ENCODE measurements at places on chromosomes 11 and 22.

GRCh38 chr11:73291781-73292524, 16.1 kb upstream of the ARHGEF17 start:
- DNase-seq, result no peak

DNA sequence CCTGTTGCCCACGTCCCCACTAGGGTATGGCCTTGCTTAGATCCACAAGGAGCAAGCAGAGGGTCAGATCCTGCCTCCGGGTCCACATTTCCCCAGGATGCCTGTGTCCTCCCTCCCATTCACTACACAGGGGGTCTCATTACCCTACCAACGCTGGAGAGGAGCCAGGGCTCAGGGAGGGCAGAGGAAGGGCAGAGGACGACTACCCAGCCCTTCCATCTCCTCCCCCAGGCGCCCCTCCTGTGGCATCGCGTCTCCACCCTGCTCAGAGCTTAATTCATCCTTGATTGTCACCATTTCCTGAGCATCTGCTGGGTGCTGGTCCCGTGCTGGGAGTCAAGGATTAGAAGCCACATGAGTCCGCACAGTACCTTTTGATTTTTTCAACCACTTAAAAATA, 5.0 kb downstream of the NFAM1 start:
- DNase-seq, result no peak

DNA sequence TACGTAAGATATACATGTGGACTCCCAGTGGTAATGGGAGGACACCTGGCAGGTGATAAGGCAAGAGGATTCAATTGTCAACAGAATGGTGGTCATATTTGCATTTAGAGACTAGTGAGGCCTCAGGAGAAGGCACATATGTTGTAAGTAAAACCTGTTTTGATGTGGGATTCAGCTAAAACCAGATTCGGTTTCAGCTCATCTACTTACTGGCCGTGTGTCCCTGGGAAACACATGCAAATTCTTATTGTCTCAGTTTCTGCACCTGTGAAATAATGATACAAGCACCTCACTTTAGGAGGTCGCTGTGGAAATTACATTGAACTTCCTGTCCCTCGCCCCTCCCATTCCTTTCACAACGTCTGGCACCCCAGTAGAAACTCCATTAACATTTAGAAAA, 78.9 kb upstream of the FIBIN start:
- DNase-seq, result no peak

- DNase-seq, result peak; percentile 55
These were observed 282.3 kb downstream of the TTC28 start for GRCh38 chr22:28397306-28397705.

GRCh38 chr11:128498721-128499245, 88.6 kb downstream of the ETS1 start:
- no peak for DNase-seq

DNA sequence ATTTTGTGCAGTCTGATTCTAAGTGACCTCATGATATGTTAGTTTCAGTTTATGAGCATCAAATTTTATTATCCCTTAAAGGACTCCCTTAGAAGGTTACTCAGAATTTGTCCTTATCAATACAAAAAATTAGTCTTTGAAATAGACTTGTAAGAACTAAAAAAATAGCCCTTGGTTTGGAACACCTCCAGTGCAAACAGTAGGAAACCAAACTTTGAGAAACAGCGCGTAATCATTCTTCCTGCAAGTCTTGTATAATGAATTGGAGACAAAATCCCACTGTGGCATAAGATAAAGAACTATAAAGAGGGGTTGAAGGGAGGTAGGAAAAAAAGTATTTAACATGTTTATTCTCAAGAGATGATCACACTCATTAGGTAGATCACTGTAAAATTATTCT, 10.8 kb upstream of the MSANTD4 start:
- DNase-seq, result no peak

DNA sequence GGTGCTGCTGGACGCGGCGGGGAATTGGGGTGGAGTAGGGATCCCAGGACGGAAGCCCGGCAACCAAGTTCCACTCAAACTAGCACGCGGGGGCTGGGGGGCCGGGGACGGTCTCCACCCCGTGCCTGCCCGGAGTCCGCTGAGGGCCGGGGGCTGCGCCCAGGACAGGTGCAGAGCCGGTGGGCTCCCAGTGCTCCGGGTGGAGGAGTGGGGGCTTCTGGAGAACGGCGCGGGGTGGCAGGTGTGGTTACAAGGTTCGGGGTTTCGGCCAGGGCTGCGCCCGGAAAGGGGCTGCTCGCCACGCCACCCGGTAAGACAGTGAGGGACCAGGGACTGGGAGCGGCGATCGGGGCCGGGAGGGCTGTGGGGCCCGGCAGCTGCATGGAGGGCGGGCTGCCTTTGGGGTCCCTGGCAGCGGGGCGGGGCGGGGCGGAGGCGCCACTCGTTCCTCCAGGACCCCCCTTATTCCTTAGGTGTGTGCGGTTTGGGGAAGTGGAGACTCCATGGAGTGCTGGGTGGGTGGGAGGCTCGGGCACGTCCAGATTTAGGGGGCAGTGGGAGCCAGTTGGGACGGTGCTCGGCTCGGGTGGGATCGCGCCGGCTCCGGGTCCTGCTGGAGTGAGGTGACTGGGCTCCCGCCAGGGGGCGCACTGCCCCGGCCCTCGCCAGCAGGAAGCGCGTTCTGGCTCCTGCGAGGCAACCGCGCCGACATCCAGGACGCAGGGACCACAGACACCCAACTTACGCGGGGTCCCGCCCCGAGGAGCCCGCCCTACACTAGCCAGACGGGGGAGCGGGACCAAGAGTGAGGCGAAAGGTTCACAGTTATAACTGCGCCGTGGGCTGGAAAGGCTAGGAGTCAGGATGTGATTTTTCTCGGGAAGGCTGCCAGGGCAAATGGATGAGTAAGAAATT, 868 bp downstream of the TSPAN18 start:
- DNase-seq, result peak; percentile 76

GRCh38 chr22:44740307-44740706, 12.1 kb upstream of the ARHGAP8 start:
- no peak for DNase-seq

- DNase-seq, result no peak
These were observed at the start of gene GALNT18 for GRCh38 chr11:11621573-11622339. Gene GALNT18 (minus strand): TSS chr11:11622005.

DNA sequence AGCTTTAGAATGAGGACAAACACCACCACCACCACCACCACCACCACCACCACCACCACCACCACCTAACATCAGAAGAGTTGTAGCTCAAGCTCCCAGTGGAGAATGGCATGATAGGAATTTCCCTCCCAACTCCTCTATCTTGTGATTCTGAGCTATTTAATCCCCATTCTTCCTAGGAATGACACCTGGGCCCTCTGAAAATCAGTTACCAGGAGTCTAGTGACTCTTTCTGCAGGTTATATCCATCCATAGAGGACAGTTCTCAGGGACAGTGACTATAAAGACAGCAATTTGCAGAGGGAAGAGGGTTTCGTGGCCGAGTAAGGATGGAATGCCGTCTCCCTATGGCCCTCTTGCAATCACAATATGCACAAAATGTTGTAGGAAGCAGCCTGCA, 27.8 kb downstream of the MYH9 start:
- DNase-seq, result no peak

DNA sequence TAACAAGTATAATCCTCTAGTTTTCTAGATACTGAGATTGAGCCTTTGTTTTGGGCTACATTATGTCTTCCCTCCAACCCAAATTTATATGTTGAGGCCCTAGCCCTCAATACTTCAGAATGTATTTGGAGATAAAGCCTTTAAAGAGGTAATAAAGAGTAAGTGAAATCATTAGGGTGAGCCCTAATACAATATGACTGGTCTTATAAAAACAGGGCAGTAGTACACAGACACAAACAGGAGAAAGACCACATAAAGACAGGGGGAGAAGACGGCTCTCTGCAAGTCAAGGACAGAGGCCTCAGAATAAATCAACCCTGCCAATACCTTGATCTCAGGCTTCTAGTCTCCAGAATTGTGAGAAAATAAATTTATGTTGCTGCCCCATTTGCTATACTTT, 6.3 kb downstream of the OR10V1 start:
- no peak for DNase-seq

DNA sequence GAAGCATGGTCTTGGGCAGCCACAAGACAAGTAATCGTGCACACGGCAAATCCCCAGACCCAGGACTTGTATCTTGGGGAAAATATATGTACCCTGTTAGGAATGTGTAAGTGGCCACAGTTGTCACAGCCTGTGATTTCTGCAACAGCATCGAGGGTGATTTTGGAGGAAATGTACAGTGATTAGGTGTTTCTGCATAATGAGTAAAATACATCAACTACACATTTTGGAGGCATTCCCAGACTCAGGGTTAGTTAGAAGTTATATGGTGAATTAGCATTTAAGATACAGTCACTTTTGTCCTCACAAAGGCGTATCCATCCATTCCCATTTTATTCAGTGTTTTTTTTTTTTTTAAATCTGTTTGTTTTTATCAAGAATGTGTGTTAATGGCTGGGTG, 28.4 kb downstream of the SUSD2 start:
- DNase-seq, result no peak

GRCh38 chr22:37472418-37473006, 13.7 kb downstream of the MFNG start:
- DNase-seq, result peak; percentile 12

DNA sequence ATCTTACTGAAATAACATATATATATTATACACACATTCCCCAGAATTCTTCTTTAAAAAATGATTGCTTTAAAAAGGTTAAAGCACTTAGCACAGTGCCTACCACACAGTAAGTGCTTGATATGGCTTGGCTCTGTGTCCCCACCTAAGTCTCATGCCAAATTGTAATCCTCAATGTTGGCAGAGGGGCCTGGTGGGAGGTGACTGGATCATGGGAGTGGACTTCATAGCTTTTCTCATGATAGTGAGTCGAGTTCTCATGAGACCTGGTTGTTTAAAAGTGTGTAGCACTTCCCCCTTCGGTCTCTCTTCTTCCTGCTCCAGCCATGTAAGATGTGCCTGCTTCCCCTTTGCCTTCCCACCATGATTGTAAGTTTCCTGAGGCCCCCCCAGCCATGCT, 6.2 kb downstream of the CRYAB start:
- DNase-seq, result no peak

DNA sequence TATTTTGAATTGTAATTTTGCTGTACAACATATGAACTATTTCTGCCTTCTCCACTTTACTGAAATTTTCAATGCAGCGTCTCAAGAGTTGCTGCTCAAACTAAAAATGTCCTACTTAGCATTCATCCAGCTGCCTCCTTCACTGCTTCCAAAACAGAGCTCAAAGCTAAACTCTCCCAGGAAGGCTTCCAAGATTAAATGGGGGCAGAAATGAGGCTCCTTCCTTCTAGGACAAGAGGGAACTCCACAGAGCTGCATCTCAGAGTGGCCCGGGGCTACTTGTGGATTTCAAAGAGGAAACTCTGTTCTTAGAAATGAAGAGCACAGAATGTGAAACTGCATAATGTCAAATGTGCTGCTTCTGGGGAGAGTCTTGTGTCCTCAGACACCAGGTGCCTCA, 295.9 kb upstream of the NCAM1 start:
- no peak for DNase-seq

GRCh38 chr22:23786752-23787599, at the start of gene SMARCB1:
Gene SMARCB1 (plus strand): TSS chr22:23786966. CDS start chr22:23787170, 204 bp downstream.
- peak; percentile 93 for DNase-seq

- DNase-seq, result peak; percentile 64
These were observed at the start of gene NOL12 for GRCh38 chr22:37686002-37686982. Gene NOL12 (plus strand): TSS chr22:37686343. CDS start chr22:37686393, 50 bp downstream.

DNA sequence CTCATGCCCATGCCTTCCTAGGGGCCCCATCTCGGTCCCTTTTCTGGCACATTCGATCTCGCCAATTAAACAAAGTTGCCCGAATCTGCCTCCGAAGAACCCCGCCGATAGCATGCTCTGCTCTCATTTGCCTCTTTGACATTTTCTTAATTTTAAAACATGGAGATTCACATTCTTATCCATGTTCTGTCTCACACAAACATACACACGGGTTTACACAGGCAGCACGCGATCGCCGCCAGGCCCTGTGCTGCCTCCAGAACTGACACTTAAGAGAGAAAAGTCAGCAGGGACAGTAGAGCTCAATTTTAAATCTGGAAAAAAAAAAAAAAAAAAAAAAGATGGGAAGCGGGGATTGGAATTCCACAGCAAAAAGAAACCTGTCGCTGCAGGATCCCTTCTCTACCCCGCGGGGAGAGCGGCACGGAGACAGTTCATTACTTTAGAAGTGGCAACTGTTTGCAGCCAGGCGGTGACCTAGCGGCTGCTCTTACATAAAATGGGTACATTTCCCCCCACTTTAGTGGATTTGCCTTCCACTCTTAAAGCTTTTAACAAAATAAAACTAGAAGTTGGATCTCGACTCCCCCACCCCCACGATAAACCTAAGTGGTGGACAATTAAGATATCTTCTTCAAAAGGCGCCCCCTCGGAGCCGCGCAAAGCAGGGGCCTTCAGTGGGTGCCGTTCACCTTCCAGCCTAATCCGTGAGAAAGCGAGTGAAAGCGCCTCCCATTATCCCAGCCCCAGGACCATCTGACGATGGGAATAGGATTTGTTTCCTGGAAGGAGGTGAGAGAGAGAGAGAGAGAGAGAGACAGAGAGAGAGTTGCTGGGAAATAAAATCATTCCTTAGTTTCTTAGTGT, 13.7 kb downstream of the PAX6 start:
- no peak for DNase-seq

DNA sequence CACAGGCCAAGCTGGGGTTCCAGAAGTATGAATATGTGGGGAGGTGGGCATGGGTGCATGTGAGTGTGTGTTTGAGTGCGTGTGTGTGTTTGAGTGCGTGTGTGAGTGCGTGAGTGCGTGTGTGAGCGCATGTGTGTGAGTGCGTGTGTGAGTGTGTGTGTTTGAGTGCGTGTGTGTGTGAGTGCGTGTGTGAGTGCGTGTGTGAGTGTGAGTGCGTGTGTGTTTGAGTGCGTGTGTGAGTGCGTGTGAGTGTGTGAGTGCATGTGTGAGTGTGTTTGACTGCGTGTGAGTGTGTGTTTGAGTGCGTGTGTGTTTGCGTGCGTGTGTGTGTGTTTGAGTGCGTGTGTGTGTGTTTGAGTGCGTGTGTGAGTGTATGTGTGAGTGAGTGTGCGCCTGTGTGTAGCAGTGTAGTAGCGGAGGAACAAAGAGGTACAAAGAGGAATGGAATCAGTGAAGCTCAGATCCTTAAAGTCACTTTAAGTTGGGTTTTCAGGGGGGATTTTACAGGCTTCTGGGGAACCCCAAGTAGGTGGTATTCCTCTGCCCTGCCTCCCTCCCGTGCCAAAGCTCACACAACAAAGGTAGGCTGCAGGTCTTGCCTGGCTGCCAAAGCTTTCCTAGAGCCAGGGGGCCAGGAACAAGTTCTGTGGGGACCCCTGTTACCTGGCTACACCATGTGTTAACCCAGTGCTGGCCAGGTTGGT, 137.1 kb downstream of the KIRREL3 start:
- no peak for DNase-seq

DNA sequence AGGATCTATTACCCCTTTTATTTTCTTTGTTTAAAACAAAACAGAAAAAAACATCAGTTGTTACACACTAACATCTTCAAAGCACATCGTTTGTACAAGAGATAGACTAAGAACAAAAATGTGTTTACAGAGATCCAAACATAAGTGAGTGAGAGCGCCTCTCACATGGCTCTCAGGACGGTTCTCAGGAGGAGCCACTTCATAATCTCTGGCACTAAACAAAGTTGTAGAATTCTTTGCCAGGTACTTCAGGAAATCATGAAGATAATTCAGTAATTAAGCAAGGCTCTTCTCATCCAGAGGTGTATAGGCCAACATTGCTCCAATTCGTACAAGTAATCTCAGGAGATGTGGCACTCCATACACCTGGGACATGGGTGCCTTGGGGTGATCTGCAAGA, 29.8 kb downstream of the PDE3B start:
- DNase-seq, result no peak

All from T-helper 2 cell (primary cell).